Activated T-helper 1 cell treated with Interleukin-2 at 50 U/mL for 16 hours (primary cell): ENCODE measurements at places on chromosomes 7 and 10.

DNA sequence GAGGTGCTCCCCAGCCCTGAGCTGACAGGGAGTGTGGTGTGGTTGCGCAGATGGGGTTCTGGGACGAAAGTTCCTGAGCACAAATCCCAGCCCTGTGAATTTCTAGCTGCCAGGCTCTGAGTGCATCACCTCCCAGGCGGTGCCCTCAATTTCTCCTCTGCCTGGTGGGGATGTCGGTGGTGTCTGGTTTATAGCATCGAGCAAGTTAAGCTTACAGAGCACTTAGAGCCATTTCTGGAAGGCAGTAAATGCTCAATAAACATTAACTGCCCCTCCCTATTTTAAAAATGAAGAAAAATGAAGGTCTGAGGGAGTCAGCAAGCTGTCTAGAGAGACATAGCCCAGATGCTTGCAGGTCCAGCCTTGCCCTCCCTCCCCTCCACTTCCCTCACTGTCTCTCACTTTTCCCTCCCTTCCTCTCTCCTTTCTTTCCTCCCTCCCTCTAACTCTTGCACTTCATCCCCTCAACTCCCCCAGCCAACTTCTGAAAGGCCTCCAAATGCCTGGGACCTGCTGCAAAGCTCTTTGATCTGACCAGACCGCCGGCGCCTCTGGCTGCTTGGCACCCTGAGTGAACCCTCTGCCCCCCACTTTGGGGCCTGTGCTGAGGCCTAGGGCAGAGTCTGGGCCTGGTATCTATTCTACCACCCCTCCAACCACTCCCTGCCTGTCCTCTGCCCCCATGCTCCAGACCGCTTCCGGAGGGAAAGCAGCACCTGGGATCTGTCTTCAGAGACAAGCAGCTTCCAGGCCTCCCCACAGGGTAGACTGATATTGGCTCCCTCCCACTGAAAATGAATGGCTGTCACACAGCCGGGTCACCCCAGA is 438.3 kb downstream of the RPS24 start:
- DNase-seq, result no peak

DNA sequence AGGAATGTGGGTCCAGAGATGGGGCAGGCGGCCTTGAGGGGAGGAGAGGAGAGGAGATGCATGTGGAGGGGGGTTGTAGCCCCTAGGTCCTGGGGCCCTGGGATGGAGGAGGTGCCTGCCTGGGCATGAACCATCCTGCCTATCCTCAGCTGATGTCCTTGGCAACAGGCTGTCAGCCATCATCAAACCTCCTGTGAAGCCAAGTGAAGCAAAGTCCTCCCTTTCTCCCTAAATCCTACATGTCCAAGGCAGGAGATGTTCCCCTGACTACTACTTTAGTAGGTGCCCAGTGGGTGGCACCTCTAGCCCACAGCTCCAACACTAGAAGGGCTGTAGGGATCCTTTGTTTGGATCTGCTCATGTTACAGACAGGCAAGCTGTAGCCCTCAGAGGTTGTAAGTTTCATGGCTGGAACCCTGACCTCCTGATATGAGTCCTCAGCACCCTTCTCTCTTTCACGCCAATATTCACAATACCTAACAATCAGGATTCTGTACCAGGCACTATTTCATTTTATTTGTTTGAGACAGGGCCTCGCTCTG is 66.6 kb upstream of the SYPL1 start:
- no peak for DNase-seq

- no peak for DNase-seq
Observed at GRCh38 chr7:130353196-130353595, 8.6 kb downstream of the CPA5 start.

GRCh38 chr7:113013761-113014449 is 72.7 kb downstream of the GPR85 start:
- DNase-seq, result no peak

- no peak for DNase-seq
Observed at GRCh38 chr10:2210088-2210487, 472.8 kb upstream of the ADARB2 start.

- peak; percentile 47 for DNase-seq
Observed at GRCh38 chr7:138001529-138002095, at the start of gene CREB3L2. Gene CREB3L2 (minus strand): TSS chr7:138002086. CDS start chr7:138001705, 381 bp downstream.

- DNase-seq, result no peak
Observed at GRCh38 chr7:103597606-103598005, 151.6 kb upstream of the SLC26A5 start.

- DNase-seq, result no peak
Observed at GRCh38 chr10:94677691-94678090, 5.8 kb upstream of the CYP2C18 start.

DNA sequence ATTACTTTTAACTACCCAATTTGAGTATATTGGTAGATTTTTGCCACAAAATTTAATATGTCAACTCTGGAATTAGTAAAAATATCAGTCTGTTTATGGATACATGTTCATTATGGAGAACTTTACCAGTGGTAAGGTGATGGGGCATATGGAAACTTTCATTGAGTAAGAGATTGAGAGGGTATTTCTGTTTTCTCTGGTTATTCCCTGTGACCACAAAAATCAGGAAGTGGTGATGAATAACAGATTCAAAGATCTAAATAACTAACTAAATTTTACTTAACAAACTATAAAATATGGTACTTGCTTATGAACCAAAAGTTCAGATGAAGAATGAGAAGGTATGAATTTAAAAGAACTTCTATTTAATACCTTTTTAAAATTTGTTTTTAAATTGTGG is 22.1 kb upstream of the STEAP4 start:
- no peak for DNase-seq

DNA sequence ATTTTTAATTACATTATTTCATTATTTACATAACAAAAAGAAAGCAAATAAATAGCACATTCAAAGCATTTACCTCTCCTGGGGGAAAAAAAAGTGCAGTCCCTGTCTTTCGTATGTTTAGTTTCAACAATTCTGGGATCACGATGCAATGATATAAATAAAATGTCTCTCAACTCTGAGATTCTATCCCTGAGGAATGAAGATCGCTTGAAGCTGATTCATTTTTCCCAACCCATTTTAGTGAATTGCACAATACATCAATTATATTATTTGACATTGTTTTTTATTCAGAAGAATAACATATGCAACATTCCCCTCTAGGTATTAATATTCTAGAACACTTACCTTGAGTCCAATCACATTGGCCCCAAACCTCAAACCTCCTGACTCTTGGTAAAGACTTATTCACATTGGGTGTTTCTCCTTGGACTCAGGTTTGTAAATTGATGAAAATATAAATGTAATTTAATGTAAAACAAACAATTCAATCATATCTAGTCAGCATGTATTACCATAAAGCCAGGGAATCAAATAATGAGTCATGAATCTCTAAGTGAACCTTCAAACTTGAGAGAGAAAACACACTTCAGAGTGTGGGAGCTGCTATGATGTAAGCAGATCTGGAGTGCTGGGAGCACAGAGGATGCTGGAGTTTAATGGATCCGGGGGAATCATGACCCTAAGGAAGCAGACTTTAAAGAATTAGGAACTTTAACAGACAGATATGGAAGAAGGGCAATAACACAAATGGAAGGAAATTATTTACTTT is 5.3 kb upstream of the SCIN start:
- no peak for DNase-seq

- DNase-seq, result no peak
Observed at GRCh38 chr7:44212581-44213184, 11.9 kb downstream of the YKT6 start.

DNA sequence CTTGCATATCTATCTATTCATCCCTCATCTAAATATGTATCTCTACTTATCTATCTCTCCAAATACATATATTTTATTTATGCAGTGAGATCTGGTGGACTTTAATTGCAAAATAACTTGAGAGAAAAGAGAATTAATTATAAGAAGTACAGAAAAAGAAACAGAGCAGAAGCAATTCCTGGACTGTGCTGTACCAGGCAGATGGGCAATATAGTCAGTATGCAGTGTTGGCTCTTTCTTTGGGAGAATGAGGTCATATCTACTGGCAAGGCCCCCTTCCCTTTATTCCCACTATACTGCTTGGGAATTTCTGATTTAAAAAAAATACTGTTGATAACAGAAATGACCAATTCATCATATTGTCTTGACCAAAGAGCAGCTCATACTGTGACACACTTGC is 49.0 kb upstream of the TOMM7 start:
- DNase-seq, result no peak

DNA sequence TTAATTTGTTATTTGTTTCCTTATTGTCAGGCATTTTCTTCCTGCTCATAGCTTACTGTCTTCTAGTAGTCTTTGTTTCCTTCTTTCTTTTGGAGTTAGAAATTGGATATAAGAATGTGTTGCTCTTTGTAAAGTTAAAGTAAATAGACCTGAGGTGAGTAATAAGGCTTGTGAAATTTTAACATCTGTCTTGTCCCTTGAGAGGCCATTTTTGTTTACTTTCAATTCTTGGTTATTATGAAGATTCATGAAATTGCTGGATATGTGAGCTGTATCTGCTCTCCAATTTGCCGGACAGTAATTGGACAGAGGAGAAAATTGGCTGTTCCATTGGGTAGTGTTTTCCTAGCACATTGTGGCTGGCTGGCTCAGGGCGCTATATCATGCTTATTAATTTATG is 260.7 kb downstream of the EXOC4 start:
- DNase-seq, result no peak

DNA sequence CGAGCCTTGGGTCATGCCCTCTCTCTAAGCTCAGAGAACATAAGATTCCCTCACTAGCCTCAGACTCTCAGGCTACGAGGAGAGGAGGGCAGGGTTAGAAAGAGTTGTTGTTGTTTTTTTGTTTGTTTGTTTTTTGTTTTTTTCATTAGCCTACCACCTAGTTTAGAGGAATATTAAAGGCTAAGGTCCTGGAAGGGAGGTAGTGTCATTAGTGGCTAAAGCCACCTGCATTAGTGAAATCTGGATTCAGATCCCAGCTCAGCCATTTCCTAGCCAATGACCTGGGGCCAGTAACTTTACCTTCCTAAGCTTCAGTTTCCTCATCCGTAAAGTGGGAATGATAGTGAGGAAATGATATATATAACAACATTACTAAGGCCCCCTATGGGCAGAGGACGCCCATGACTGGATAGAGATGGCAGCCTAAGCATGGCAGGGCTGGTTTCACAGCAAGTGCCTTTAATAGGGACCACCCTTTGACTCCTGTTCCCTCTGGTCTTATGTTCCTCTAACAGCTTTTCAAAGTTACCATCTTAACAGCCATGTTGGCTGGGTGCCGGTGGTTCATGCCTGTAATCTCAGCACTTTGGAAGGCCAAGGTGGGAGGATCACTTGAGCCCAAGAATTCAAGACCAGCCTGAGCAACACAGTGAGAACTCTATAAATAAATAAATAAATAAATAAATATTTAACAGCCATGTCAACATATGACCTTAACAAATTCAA is 5.1 kb downstream of the DDIT4 start:
- DNase-seq, result no peak

- DNase-seq, result no peak
Observed at GRCh38 chr7:124718032-124718766, 47.4 kb downstream of the GPR37 start.

GRCh38 chr7:4663239-4664018 is 18.7 kb upstream of the FOXK1 start:
- no peak for DNase-seq

GRCh38 chr10:129850316-129850715 is 113.8 kb downstream of the EBF3 start:
- DNase-seq, result no peak

- DNase-seq, result no peak
Observed at GRCh38 chr10:18793951-18794350, 134.7 kb downstream of the ARL5B start.

DNA sequence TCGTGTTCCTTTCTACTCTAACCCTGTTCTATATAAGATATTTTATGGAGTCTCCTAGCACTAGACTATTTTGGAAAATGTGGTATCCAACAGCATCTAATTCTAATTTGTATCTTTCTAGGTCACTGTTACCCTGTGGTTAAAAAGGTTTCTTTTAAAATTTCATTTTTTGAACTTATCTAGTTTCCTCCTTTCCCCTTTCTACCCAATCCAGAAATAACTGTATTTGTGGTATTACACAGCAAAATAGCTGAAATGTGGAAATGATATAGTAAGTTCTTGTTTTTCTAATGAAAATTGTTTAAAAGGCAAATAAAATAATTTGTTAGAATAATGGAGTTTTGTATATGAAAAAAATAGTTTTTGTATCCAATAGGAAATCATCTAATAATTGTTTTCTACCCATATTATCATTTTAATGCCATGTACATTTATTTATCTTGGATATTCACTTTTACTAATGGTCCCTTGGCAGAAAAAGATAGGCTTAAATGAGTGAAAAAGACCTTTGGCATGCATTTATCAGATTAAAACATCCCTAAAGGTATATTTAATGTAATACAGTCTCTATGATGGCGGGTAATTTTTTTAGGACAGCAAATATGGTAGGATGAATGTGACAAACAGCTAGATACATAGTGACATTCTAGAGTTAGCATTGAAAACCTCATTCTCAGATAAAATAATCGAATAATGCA is 175.5 kb upstream of the PLXDC2 start:
- DNase-seq, result no peak

DNA sequence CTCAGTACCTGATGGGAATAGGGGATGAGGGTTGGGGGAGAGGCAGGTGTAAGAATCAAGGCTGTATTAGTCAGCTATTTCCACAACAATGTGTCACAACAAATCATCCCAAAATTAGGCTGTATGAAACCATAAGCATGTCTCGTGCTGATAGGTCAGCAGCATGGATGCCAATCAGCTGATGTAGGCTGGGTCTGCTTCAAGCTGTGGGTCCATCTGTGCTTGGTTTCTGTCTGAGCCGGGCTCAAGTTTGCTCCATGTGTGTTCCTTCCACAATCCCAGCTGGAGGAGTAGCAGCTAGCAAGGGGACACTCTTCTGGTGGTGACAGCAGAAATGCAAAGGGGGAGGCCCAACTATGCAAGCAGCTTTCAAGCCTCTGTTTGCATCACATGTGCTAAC is 97.9 kb upstream of the ZNF746 start:
- DNase-seq, result no peak

DNA sequence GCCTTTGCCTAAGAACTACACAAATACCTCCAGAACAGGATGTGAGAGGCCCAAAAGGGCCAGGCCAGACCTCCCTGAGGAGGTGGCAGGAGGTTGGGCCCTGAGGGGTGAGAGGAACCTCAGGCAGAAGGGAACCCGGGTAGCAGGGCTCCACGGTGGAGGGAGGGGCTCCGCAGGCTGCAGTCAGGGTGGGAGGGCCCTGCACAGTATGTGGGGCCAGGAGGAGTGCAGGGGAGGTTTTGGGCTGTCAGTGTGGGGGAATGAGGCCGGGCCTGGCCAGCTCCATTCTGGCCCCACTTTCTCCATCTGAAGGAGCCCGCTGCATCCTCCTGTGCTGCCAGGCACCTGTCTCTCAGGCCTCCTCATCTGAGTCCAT is 25.9 kb downstream of the DNAJB12 start:
- no peak for DNase-seq
